ENCODE measurements at places on chromosomes 5 and 9.

GRCh38 chr5:177070536-177071191, 16.1 kb upstream of the FGFR4 start:
- DNase-seq: no peak

DNA sequence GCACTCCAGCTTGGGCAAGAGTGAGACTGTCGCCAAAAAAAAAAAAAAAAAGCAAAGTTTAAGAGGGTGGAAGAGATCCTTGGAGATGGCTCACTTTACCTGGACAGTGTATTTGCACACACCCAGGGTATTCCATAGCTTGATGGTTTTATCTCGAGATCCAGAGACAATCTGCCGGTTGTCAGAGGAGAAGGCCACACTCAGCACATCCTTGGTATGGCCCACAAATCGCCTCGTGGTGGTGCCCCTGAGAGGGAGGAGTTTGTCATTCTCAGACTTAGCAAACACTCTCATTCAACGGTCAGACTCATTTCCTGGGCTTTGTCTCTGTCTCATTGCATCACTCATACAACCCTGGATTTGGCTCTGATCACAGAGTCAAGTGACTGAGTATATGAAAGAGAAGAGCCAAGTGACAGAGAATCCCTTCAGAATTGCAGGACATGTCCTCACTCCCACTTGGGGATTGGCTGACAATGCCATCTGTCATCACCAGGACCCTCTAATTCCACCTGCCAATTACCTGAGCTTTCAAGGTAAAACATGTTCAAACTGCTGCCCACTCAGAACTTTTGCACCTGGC, 2.2 kb downstream of the RACK1 start:
- DNase-seq: no peak

DNA sequence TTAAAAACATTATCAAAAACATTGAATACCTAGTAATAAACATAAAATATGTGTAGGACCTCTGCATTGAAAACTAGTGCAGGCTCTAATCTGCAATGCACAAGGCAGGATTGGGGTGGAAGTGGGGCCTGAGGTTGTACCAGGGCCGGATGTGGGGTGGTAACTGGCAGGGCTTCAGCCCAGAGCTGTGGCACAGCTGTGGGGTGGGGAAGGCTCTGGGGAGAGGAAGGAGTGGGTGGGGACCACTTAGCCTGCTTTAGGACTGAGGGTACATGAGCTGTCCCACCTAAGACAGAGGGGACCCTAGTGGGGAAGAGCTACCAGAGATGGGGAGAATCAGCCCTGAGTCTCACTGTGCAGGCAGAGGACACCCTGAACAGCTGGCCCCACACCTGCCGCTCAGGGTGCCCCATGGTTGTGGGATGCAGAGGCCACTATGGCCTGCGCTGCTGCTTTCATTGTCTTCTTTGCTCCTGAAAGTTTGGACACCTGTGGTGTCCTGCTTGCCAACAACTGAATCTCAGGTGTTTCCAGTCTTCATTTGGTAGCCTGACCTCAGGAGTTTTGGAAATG, 311.4 kb downstream of the TLE4 start:
- DNase-seq: no peak

DNA sequence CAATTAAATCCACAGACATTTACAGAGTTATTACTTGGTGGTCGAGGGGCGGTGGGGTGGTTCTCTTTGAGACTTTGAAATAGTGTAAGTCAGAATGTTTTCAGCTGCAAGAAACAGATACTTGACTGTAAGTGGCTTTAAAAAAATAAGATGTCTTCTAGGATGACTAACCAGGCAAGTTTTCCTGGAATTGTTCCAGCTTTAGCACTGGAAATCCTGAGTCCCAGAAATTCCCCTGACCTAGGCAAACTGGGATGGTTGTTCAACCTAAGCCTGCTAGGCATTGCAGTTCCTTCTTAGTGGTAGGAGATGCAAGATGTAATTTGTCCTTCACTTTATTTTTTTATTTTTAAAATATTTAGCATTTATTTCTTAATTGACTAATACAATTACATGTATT, 169.5 kb upstream of the POC5 start:
- DNase-seq: no peak

- DNase-seq: no peak
Observed at GRCh38 chr5:144774197-144774596, 603.5 kb downstream of the KCTD16 start.

GRCh38 chr9:135574943-135575342, 13.4 kb downstream of the PAEP start:
- no peak for DNase-seq
